ENCODE measurements at places on chromosomes 3 and 15.

GRCh38 chr3:150925751-150926201 is 20.5 kb upstream of the MINDY4B start:
- peak; percentile 56 for DNase-seq

DNA sequence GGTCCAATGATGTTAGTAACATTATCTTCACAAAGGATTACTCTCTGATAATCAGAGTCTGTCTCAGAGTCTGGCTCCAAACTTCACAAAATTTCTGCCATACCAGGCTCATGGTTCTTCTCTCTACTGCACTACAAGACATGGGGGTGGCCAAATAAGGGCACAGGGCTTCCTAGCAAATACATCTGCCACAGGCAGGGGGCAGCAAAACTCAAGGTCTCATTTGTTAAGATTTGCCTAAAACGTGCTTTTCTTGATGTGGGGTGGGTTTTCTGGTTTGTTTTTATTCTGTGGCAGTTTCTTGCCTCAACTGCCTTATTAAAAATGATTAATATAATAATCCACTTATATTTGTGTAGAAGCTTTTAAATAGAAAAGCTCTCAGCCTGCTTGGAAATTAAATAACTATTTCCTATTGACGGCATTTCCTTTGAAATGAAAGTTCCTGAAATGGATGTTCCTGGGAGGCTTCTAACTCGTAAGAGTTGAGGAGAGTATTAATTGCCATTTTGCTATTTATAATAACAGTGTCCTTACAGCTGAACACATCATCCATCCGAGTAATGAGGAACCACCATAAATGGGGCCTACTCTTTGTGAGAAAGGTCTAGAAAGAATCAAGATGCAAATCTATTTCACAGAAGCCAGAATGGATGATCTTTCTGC is 53.8 kb downstream of the SST start:
- DNase-seq: peak; percentile 23

DNA sequence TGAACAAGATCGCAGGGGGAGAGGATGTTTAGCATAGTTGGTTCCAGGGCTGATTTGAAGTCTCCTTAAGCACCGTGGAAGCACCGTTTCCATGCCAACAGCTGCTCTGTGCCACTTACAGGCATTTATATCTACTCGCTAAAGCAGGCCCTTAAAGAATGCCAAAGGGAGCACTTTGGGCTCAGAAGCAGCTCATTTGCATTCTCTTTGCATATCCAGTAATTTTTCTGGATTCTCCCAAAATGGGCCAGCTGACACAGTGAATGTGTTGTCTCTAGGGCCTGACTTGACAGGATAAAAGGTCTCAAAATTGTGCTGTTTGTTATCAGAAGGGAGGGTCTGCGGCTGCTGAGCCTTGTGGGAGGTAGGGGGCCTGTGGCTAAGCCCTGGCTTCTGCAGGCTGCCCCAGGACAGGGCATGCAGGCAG is 138.6 kb downstream of the FBLN2 start:
- DNase-seq: no peak

DNA sequence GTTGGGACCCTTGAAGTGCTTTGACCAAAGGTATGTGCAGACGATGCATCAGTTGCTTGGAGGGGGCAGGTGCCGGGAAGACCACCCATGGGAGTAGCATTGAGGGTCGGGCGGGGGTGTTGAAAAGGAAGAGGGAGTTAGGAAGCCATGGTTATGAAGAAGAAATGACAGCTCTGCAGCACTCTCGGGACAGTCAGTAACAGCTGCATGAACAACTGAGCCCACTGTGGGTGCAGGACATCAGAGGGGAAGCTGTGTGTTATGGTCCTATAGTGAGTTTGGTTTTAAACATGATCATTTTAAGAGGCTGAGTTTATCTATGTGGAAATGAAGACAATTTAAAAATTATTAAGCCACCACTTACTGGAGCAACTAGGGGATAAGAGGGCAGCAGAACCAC is 17.6 kb downstream of the ST8SIA2 start:
- no peak for DNase-seq

DNA sequence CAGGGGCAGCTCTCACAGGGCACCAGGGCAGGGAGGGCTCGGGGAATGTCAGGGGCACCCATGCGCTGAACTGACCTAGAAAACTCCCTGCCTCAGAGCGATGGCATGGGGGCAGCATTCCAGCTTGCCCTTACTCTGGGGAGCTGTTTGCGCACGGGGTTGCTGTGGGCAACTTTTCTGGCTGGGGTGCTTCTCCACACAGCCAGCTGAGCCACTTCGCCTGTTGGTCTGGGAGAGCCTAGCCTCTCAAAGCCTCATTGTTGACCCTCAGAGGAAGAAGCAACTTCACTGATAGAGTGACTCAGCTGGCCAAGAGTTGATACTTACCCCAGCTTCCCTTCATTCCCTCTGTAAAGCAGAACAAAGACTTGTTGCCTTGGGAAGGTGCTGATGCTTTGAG is 42.6 kb upstream of the MRPS22 start:
- DNase-seq: no peak

- no peak for DNase-seq
Observed at GRCh38 chr3:23203708-23204330, 692 bp downstream of the UBE2E2 start.

All from NCI-H1092 (cell line).